Activated gamma-delta T cell treated with Interleukin-2 at 50 U/mL for 16 hours (primary cell): ENCODE measurements at places on chromosomes 6 and 20.

- no peak for DNase-seq
Observed at GRCh38 chr20:43331906-43332305, 125.8 kb upstream of the SRSF6 start.

- no peak for DNase-seq
Observed at GRCh38 chr20:12287575-12287974, 369.9 kb downstream of the BTBD3 start.

GRCh38 chr6:136563386-136564152 lies 13.3 kb upstream of the MAP7 start:
- DNase-seq = no peak

DNA sequence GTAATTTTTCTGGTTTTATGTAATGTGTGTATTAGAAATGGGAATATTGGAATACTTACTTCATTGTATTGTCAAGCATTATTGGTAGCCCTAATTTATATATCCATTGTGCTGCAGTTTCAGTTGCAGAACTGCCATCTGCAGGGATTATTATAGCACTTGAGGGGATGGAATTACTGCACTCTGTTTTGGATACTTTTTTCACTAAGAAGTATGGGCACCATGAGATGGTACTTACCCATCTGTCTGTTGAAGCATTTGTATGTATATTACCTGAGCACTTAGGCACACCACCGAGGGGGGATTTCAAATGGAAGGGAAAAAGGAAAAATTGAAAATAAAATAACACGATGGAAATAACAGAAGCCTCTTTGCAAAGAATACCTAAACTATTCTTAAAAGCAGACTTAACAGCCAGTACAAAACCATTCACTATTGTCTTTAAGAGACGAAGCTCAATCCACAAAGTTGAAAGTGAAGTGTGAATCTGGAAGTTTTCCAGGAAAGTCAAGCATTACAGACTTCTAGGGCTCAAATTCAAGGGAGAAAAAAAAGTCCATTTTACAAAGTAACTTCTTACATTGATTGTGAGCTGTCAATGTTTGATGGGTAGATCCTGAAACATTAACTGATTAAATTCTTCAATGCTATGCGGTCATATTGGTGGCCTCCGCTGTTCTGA lies 318.7 kb downstream of the SOX4 start:
- no peak for DNase-seq

GRCh38 chr6:141401168-141401567 lies 731.6 kb upstream of the GJE1 start:
- no peak for DNase-seq

- no peak for DNase-seq
Observed at GRCh38 chr6:148285205-148285604, 57.4 kb upstream of the SASH1 start.

- no peak for DNase-seq
Observed at GRCh38 chr20:44969300-44969894, 3.1 kb downstream of the STK4 start.

DNA sequence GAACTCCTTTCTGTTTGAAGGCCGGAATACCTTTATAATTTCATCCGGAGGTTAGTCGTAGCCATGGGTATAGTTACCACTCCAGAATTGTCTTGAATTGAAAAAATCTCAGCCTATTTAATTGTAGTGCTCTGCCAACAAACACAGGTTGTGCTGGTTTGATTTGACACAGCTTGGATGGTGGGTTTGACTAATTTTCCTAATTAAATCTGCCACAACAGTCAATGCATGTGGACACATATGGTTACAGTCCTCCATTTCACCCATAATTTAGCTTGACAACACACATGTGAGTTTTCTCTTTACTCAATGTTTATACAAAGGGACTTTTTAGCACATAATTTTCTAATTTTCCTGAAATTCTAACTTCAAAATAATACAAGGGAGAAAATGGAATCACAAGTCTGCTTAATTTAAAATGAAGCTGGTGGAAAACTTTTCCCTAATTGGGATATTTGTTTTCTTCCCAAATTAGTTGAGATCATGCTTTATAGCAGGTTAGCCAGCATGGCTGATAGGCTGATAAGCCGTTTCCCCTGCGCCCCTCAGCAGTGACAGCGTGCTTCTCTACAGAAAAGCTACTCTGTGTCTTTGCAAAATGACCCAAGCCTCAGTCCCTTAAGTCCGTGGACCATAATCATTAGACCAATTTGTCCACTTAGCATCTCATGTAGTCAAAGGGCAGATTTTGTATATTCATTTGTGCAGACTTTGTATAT lies 463.5 kb upstream of the FLRT3 start:
- no peak for DNase-seq

DNA sequence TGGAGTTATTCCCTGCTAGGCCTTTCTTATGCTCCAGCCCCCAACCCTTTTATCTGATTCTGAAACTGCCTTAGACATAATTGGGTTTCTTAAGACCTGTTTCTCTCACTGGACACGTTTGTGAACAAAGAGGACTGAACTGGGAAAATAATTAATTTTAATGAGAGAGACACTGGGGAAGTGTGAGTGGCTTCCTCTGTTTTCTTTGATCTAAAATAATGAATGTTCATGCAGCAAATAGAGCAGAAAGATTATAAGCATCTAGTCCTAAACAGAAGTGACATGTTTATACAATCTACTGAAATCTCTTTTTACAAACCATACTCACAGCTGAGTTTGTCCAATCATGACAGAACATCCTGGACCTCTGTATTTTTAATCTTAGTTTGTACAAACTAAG lies 157.6 kb downstream of the SH3BGRL2 start:
- no peak for DNase-seq

DNA sequence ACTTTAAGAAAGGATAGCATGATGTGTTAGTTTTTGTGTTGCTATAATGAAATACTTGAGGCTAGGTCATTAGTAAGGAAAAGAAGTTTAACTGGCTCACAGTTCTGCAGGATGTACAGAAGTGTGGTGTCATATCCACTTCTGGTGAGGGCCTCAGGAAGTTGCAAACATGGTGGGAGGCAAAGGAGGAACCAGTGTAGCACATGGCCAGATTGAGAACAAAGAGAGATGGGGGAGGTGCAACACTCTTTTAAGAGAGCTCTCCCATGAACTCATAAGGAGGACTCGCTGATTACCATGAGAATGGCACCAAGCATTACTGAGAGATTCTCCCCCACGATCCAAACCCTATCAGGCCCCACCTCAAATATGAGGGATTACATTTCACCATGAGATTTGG lies 265.4 kb downstream of the RIMS1 start:
- no peak for DNase-seq

- no peak for DNase-seq
Observed at GRCh38 chr6:120871416-120872261, 462.6 kb downstream of the TBC1D32 start.

GRCh38 chr6:14066782-14067406 lies 50.7 kb upstream of the CD83 start:
- DNase-seq = no peak

GRCh38 chr6:39210450-39210849 lies 18.8 kb downstream of the KCNK5 start:
- no peak for DNase-seq

DNA sequence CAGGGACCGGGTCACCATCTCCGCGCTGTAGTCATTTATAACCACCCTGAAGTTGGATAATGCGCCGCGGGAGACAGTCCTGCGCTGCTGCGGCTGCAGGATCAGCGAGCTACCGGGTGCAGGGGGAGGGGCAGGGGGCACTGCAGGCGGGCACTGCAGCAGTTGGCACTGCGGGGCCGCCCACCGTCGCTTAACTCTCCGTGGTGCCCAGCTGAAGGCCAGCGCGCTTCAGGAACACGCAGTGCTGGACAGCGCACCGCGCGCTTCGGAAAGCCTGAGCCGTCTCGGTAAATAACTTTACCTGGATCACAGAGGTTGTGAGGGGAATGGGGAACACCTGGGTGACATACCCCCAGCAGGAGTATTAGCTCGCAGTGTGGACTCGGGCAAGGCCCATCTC lies 12.4 kb upstream of the LRFN2 start:
- DNase-seq = no peak

- DNase-seq = no peak
Observed at GRCh38 chr6:36817847-36818246, 21.4 kb downstream of the CPNE5 start.

- no peak for DNase-seq
Observed at GRCh38 chr20:18011951-18012645, 43.3 kb downstream of the MGME1 start.

- no peak for DNase-seq
Observed at GRCh38 chr20:62710221-62710885, 1.7 kb downstream of the NTSR1 start.

DNA sequence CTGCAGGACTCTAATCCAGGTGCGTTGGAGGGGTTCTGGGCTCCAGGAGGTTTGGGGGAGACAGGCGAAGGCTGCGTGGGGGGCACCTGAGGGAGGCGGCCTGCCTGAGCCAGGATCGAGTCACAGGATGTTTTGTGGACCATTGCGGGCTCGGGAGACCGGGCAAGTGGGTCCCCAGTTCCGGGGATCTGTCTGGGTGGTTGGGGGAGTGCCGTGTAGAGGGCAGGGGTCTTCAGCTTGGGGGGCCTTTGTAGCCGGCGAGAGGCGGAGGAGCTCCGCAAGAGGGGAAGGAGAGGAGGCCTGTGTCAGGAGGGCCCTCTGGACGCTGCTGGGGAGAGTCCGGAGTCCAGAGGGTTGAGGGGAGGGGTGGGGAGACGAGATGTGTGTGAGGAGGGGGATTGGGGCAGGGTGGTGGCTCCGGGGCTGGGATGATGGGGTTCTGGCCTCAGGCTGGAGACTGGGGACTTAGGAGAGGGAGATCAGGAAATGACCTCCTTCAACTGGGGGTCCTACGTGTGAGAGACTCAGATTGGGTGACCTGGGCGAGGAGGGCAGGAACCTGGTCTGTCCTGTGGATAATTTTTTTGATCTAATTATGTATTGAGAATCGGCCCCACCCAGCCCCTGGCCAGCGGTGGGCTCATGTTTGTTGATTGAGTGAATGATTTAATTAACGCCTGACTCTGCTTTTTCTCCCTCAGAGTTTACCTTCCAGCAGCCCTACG lies 505 bp downstream of the SNAI1 start:
- DNase-seq = no peak

DNA sequence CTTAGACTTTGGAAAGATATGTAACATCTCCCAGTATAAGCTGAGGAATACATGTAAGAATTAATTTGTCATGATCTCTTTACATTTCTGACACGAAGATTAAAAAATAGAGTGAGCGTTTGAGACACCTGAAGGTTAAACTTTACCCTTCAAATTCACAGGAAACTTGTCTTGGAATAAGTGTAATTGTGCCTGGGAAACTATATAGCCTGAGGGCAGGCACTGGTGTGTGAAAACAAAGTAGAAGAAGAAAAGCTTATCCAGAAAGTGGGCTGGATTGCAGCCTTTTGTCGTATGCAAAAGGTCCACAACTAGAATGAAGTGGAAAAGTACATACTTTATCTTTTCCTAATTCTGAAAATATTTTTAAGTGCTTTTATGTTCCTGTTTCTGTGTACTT lies 275.7 kb upstream of the TCF21 start:
- DNase-seq = no peak

DNA sequence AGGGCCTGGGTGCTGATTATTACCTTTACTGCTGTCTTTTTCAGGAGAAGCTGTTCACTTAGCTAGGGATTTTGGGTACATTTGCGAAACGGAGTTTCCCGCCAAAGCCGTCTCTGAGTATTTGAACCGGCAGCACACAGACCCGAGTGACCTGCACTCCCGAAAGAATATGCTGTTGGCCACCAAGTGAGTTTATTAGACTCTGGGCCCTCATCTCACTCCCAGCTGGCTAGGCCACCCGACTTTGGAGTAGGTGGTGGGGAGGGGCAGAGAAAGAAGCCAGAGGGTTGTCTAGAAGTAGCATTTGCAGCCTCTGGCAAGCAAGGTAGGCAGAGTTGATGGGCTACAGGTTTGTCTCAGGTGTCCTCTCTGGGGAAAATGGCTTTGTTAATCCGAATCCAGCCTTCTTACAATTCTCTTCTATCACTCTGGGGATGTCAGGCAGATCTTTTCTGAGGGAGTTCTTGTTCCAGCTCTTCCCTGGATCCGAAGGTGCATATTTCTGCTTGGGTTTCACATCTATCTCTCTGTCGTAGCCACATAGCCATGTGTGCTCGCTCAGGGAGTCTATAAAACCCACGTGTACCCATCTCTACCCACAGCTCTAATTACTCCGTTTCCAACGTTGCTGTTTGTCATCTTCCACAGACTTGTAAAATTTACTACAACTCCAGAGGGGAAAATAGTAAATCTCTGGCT lies 21.6 kb downstream of the TFAP2B start:
- DNase-seq = no peak

- no peak for DNase-seq
Observed at GRCh38 chr6:70551566-70551965, 15.2 kb upstream of the SDHAF4 start.

DNA sequence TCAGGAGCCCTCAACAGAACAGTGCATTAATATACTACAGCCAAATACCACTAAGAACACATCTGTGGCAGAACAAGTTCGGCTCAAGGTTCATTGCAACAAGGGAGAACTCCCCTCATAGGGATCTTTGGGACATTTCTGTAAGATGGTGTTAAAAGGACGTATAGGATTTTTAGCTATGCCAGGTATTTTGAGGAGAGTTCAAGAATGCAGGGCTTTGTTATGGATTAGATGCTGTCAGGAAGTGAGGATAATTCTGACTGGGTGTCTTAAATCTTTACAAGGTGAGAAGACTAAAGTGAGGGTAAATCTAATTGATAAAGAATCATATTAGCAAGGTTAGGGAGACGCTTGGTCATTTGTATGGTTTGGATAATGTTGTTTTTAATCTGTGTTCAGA lies 83.7 kb upstream of the AHI1 start:
- no peak for DNase-seq

GRCh38 chr6:17015144-17015543 lies 86.7 kb upstream of the STMND1 start:
- no peak for DNase-seq

- DNase-seq = no peak
Observed at GRCh38 chr6:75081921-75082320, 123.9 kb downstream of the COL12A1 start.

DNA sequence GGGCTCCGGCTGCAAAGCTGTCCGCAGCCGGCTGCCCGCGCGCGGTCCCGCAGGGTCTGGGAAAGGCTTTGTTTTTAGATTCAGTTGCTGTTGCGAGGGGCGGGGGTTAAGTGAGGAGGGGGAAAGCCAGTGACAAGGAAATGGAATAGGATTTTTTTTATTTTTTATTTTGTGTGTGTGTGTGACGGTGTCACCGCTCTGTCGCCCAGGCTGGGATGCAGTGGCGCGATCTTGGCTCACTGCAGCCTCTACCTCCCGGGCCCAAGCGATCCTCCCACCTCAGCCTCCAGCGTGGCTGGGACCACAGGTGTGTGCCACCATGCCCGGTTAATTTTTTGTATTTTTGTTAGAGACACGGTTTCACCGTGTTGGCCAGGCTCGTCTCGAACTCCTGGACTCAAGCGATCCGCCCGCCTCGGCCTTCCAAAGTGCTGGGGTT lies 615 bp upstream of the UBE2J1 start:
- DNase-seq = no peak

DNA sequence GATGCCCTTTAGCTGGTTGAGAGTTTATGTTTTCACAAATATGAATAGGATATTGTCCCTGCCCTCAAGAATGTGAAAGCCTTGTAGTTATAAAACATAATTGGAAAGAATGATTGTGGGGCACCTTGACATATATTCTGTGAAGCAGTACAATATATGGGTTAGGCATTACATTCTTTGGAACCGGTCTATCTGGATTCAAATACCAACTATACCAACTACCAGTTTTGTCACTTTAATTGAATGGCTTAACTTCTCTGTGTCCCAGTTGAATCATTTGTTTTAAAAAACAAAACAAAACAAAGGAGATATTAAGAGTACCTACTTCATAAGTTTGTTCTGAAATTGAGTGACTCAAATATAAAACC lies 146.5 kb downstream of the TBC1D32 start:
- no peak for DNase-seq
